Stimulated activated CD8-positive, alpha-beta memory T cell treated with anti-CD3 and anti-CD28 coated beads, Interleukin-2, amount 100 ng/mL, for 48 hours (primary cell): ENCODE measurements at places on chromosomes 11 and 22.
A peak's percentile ranks its signal among the peaks of the same experiment; 100 is the strongest.

GRCh38 chr11:77560605-77561004 lies 29.1 kb upstream of the AQP11 start:
- no peak for DNase-seq

GRCh38 chr22:17949642-17950473 lies 74.5 kb downstream of the MICAL3 start:
- no peak for DNase-seq

DNA sequence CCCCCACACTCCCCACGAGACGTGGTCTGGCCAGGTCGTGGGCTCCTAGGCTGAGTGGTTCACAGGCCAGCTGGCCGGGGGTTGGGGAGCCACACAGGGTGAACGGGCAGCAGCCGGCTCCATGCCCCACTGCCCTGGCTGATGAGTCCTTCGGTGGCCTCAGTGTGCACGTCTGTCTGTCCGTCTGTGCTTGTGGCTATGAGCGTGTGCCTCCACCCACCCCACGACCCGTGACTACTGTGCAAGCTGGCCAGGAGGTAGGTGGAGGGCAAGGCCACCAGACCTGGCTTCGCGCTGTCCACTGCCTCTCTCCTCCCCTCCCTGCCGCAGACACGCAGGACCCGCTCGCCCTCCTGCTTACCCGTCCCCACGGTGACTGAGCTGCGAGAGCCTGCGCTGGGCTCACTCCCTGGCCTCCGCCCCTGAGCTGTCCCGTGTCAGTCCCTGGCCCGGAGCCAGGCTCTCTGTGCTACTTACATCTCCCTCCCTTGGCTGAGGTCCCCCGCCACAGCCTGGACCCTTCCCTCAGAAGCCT lies 14.1 kb downstream of the CSDC2 start:
- DNase-seq = no peak

DNA sequence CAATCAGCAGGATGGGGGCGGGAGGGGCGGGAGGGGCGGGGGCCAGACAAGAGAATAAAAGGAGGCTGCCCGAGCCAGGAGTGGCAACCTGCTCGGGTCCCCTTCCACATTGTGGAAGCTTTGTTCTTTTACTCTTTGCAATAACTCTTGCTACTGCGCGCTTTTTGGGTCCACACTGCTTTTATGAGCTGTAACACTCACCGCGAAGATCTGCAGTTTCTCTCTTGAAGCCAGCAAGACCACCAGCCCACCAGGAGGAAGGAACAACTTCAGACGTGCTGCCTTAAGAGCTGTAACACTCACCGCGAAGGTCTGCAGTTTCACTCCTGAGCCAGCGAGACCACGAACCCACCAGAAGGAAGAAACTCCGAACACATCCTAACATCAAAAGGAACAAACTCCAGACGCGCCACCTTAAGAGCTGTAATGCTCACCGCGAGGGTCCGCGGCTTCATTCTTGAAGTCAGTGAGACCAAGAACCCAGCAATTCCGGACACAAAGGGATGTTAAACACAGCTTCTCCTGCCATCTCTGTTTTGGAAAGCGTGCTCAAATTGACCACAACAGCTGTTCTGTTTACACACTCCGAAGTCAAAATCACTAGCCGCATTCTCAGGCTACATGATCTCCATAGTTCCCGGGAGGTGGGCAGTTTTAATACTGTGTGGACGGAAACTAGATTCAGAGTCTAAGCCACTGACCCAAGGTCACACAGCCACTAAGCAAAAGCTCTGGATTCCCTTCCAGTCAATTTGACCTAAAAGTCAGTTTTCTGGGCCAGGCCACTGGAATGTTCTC lies 11.9 kb downstream of the PLAAT2 start:
- no peak for DNase-seq

DNA sequence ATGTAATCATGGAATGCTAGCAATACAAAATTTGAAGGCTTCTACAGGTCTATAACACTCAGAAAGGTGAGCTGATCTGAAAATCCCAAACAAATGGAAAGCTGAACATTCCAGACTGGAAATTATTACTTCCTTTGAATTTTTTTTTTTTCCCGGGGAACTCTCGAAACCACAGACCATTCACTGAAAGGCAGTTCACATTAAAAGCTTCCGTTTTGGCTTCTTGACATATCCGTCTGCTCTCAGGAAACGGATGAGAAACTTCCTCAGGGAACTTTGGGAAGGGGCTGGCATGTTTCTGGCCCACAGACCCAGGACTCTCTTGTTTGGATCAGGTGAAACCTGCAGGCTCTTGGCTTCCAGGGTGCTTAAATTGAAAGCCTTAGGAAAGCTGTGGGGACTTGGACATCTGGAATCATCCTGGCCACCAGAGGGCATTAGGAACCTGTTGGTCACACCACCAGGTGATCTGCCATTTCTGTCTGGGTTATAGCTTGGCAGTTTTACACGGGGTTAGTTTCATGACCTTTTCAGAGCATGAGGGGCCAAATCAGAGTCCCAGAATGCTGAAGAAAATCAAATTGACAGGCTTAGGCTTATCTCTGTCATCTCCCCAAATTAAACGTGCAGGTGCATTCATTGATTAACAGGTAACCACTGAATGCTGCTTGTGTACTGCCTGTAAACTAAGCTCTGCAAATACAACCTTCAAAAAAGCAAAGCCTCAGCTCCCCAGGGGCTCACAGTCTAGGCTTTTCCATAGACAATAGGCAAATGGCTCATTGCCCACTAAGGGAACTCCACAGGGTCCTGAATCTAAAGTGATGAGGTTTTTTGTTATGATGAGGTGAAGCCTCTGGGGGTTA lies 22.7 kb upstream of the GRAMD1B start:
- no peak for DNase-seq

DNA sequence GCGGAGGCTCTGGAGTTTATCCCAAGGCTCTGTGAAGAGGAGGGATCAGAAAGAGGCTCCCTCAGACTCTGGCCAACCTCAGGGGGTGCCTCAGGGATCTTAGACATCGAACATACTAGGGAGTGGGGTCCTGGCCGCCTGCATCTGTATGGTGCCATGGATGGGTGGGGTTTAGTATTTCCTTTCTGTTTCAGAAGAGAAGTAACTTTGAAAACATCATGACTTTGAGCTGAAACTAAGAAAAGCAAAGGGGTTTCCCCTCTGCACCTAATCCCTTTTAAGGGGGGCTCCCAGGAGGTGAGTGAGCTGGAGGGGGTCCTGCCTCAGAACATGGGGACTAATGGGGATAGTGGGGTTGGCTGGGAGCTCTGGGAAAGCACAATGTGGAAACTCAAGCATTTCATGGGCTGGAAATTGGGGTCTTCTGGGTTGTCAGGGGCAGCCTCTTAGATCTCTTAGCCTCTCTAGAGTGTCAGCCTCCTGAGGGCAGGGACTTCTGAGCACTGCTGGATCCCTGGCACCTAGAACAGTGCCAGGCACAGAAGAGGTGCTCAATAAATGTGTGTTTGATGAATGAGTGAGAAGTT lies 11.8 kb upstream of the SSTR3 start:
- no peak for DNase-seq

- no peak for DNase-seq
Observed at GRCh38 chr11:3710485-3711259, 39.5 kb upstream of the CHRNA10 start.

GRCh38 chr11:116409238-116409637 lies 363.5 kb downstream of the BUD13 start:
- no peak for DNase-seq

DNA sequence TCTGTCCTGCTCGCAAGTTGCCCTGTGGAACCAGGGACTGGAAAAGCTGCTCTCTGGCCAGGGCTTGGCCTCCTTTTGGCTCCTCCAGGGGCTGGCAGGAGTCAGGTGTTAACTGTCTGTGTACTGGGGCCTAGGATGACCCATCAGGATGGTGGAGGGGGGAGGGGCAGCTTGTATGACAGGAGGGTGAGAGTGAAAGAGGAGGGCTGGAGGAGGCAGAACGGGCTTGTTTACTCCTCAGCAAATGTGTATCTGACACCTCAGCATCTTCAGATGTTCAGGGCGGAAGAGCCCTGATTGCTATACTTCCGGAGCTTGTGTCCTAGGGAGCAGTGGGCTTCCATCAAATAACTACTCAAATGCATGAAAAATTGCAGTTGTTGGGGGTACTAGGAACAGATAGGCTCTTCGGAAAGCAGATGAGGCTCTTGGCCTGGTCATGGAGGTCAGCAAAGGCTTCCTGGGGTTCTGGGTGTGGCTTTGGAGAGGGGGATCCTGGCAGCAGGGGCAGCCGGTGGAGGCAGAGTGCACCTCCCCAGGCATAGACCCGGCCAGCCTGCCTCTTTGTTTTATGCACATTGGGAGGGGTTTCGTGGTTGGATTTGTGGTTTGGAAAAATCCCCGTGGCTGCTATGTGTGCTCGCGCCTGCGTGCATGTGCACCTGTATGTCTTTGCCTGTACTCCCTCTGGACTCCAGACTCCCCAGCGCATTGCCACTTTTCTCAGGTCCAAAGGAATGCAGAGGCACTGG lies 31.2 kb downstream of the CD82 start:
- DNase-seq = peak; percentile 56

- no peak for DNase-seq
Observed at GRCh38 chr11:61011950-61012736, 40.7 kb downstream of the CD6 start.

DNA sequence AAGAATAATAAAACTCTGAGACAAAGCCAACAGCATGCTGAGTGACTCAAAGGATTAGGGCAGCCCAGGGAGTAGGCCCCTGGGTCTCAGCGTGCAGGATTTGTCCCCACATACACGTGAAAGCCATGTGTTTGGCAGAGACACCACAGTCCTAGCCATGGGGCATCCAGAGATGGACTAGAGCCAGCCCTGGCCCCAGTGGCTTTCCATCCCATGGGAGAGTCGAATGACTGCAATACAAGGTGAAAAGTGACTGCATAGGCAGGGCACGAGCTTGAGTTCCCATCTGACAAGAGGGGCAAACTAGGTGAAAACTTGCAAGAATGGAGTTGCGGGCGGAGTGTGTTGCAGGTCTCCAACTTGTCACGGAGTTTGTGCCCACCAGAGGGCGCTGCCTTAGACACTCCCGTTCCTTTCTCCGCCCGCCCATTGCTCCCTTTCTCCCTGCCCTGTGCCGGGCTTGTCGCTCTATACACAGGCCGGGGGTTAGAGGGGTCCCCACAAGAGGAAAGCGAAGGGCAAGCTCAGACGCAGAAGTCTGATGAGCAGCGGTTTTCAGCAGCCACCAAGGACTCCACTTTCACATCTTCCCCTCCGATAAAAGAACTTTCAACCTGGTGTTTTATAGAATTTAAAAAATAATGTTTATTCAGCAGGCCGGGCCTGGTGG lies 24.2 kb downstream of the TSKU start:
- DNase-seq = peak; percentile 63

GRCh38 chr11:130118165-130118564 lies 41.4 kb upstream of the ST14 start:
- no peak for DNase-seq

- no peak for DNase-seq
Observed at GRCh38 chr11:34513682-34514449, at the start of gene ELF5. Gene ELF5, minus strand, starts transcription at chr11:34513794. Its CDS starts 8,045 bp downstream, at chr11:34505749.

DNA sequence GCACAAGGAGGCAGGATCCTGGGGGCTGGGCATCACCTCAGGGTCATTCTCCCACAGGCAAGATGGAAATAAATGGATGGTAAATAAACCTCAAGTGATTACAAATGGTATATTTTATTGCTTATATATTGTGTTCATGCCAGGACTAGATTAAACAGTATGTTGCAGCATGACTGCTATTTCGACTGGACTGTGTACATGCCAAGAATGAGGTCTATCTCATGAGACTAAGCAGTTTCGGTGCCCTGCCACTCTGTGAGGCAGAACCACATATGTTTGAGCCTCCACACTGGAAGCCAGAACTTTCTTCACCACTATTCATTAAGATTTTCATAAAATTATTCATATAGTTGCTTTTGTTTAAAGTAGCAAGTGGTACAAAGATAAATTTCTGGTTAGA lies 140.2 kb downstream of the DDX10 start:
- no peak for DNase-seq

DNA sequence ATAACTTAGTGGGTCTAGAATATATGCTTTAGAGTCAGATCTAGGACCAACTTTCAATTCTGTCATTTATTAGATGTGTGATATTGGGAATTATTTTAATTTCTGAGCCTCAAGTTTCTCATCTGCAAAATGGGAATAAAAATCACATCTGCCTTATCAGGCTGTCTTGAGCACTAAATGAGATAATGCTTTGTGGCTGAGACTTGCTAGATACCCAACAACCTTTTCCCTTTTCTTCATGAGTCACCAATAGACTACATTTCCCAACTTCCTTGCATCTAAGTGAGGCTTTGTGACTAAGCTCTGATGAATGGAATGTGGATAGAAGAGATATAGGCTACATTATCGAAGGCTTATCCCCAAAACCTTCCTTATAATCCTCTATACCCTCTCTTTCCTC lies 220.7 kb upstream of the SESN3 start:
- DNase-seq = no peak

- DNase-seq = no peak
Observed at GRCh38 chr11:87908086-87908485, 267.2 kb downstream of the RAB38 start.

GRCh38 chr11:124233376-124233775 lies 7.5 kb upstream of the OR8G1 start:
- no peak for DNase-seq

DNA sequence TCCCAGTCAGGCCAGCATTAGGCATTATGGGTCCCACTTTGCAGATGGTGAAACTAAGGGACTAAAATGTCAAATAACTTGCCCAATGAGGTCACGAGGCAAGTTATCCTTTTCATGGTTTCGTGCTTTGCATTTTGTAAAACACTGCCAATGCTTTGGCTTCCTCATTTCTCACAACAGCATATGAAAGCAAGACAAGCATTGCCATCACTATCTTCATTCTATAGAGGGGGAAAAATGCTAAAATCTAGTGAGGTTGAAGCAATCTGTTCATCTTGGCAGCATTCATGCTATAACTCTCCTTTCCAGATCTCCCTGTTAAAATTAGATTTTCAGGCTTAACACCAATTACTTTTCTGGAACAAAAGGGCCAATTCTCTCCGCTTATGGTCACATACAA lies 14.8 kb downstream of the FAM181B start:
- DNase-seq = no peak

GRCh38 chr11:105371311-105371710 lies 231.7 kb upstream of the CARD18 start:
- DNase-seq = no peak

GRCh38 chr11:77506857-77507256 lies 33.0 kb upstream of the PAK1 start:
- no peak for DNase-seq

GRCh38 chr11:72391638-72392423 lies 42.5 kb downstream of the CLPB start:
- DNase-seq = no peak
